ENCODE measurements at places on chromosomes 3 and 15.

DNA sequence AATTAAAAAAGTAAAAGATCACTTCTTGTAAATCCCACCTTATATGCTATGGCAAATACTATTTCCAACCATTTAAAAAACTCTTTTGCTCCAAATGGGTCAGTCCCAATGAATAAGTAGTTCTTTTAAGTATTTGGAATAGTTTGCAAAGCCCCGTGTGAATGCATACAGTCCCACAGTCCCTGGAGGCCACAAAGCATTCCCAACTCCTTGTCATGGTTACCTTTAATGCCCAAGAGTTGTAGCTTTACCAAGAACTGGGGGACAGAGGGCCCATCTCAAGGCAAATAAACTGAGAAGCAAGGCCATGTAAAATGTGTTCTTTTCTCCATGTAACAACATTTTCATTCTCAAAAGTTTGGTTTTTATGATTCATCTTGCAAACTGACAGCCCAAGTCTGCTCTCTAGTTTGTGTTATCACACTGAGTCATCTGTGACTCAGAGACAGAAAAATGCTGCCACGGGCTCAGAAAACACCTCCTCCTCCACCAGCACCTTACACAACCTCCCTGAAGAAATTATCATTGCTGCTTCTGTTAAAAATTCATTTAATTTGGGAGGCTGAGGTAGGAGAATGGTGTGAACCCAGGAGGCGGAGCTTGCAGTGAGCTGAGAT is 336.2 kb downstream of the ERC2 start:
- DNase-seq: peak; percentile 13

DNA sequence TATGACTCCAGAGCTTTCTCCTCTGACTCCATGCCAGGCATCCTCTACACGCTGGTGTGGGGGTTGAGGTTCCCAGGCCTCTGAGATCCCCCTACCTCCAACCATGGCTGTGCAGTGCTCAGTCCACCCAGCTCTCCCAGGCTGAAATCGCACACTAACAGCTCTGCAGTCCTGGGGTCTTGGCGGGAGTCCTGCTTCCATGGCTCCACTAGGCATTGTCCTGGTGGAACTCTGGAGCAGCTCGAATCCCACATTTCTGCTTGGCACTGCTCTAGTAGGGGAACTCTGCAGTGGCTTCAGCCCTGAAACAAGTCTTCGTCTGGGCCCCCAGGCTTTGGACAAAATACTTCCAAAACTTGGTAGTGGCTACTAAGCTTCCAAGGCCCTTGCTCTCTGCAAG is 50.7 kb downstream of the ROPN1B start:
- no peak for DNase-seq

DNA sequence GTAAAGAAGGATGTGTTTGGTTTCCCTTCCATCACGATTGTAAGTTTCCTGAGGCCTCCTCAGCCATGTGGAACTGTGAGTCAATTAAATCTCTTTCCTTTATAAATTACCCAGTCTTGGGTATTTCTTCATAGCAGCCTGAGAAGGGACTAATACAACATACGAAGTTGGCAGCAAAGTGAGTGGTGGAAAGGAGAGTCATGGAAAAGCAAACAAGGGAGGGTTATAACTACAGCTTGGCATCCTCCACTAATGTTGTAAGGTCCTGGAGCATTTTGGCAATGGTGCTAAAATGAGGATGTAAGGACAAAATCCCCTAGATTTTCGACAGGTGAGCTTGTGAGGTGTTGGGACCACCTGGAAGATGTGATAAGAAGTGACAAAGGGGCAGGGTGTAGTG is 5.8 kb upstream of the TMEM41A start:
- no peak for DNase-seq

DNA sequence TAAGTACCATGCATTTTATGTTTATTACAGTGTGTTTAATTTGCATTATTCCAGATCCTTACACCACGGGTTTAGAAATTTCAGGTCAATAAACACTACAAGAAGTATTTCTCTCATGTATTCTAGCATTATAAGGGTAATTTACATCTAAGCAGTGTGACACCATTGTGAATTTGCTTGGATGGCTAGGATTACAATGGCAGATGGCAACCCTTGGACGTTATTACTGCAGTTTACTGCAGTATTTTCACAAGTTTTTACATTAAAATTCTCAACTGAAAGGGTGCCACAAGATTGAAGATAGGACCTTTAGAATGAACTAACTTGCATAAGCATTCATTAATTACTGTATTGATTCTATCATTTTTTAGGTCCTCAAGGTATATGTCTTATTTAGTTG is 538.8 kb downstream of the NLGN1 start:
- no peak for DNase-seq

- no peak for DNase-seq
These were observed 55.6 kb upstream of the ICE2 start for GRCh38 chr15:60534546-60534945.

DNA sequence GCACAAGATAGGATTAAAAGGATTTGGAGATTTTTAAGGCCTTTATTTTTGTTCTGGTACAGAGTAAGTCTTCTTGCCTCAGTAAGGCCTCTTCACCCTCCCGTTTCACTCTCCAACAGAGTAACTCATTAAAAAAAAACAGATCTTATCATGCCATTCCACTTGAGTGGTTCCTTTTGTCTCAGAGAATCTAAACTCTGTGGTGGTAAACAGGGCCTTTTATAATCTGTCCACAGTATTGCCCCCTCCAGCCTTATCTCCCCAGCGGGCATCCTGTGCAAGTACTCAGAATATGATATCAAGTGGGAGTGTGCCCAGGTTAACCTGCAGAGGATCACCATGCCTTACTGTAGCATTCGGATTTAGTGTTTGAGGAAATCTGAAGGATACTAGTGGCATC is 20.3 kb upstream of the ATOSA start:
- DNase-seq: no peak

DNA sequence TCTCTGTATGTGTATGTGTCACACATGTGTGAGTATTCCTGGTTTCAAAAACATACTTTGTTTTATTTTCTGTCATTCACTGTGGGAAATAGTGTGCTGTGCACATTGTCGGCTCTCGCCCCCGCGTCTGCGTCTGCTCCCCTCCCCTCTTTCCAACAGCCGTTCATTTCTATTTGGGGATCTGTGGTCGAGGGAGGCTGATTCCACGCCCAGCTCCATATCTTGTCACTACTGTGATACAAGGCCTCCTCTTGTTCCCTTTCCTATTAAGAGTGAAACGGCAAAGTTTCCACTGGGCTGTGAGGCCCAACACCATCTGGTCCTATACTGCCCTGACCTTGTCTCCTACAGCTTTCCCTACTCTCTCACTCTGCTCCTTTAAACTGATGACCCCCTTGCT is 172.5 kb upstream of the LRIG1 start:
- DNase-seq: no peak

DNA sequence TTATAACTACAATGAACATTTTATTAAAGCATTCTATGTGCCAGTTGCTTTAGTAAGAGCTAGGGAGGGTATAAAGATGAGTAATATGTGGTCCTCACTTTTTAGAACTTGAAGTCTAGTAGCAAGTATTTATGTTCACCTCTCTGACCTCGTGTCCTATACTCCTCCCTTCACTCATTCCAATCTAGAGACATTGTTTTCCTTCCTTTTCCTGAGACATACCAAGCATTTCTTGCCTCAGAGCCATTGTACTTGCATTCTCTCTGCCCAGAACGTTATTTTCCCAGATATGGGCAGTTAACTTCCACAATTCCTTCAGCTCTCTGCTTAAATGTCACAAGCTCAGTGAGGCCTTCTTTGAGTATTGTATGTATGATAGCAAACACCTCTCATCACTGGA is 408.6 kb downstream of the PDCD6IP start:
- DNase-seq: no peak
